SHP77 (cell line): ENCODE measurements at places on chromosomes 5 and 9.

DNA sequence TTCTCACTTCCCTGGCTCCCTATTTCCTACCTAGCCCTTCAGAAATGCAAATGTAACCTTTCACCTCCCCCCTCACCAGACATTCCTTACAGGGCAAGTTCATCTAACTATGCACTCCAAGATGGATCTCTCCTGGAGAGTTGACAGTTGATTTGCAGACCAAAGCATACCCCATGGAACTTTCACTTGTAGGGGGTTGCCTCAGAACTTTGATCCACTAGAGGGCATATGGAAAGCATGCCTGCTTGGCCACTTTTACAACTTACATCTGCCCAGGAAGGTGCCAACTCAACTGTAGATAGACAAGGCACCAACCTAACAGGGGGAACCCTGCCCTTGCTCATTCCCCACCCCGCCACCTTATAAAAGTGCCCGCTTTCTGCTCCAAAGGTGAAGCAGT is 187.8 kb downstream of the NXNL2 start:
- DNase-seq = no peak

DNA sequence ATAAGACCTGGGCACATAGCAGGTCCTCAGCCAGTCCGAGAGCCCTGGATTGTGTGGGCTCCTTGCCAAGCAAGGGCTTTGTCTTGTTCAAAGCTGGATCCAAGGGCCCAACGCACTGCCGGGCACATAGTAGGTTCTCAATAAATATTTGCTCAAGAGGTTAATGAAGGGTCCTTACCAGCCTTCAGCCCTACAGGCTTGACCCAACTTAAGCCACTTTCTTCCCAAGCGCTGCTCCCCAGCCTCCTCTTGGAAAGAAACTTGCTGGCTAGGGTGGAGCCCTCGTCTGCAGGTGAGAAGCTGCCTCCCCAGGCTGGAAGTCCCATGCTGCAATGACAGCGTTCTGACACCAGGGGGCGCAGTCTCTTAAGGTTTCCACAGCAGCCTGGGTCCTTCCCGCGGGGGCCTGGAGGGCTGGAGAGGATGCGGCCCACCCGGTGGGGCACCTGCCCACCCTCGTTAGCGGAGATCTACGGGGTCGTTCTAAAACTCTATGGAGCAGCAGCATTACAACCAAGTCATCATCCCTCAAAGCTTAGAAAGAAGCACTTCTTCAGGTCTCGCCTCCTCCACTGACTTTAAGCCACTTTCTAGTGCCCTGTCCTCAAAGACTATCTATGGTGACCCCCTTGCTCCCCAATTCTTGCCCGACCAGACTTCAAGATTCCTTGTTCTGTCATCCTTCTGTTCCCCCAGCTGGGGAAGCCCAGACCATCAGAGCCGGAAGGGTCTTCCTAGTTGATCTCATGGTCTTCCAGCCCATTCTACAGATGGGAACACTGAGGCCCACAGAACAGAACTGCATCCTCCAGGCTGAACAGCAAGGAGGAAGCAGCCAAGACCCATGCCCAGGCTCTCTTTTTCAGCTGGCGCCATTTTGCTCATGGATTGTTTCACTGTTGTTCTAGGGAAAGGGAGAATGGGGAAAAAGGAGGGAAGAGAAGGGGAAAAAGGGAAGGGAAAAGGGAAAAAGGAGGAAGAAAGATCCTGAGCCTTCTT is 115.4 kb downstream of the LHX2 start:
- peak; percentile 71 for DNase-seq

DNA sequence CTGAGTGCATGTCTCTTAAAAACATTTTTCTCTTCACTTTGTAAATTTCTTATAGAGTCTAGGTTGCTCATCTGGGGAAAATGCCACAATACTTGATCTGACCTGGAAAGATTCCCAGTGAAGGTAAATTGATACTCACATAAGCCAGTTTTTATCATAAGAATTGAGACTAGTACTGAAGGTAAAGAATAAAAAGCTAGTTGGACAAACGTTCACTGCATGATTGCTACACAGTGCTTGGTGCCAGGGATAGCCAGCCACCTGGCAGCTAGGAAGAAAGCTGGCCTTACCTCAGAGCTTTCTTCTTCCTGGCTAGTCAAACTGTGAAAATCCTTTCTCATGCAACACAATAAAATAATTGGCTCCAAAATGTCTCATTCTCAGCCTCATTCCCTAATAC is 77.1 kb downstream of the MUSK start:
- no peak for DNase-seq

DNA sequence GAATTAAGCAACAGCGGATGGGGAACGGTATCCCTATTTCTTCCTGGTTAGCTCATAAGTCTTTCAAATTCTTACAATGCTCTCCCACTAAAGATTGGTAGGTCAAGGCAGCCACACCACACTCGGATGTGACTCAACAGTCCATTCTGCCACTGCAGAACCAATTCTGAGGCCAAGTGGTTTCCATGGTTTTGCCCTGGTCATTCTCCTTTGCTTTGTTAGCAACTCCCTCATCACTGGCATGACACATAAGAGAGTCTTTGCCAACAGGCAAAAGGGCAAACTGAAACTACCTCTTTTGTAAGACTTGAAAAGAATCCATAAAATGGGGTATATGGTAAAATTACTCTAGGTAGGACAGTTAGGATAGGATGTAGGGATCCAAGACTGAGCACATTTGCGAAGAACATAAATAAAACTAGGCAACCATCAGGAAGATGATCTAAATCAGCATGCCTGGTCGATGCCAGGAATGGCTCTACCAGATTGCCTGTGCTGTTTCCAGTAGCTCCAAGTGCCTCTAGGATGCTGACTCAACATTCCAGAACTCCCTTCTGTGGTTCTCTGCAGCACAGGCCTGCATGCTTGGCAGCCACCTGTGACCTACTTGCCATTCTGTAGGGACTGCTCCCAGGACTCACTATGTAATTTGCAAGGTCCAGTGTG is 105.4 kb downstream of the DCP2 start:
- no peak for DNase-seq

DNA sequence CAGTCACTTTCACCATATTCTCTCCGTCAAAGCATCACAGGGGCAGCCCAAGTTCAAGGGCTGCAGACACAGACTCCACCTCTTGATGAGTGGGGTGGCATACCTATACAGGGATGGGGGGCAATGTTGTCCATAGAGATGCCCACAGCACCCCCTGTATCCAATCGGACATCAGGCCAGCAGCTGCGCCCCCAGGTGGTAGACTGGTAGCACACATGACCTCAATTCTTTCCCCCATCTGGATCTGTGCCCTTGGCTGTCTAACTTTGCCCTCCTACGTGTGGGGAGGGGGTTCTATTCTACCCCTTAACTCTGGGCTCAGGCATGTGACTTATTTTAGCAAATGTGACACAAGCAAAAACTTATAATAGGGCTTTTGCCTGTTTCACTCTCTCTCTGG is 84.0 kb upstream of the SLC25A48 start:
- no peak for DNase-seq
